ENCODE measurements at places on chromosomes 6 and 20. TPM values are rescaled to one million over a fixed set of nuclear protein-coding genes. Genes with fewer than 3 reads are reported as not detected.

GJA10 gene
- total RNA-seq: not detected

GGTLC1 gene
- not detected for total RNA-seq

KCNB1 gene
- under 0.01 TPM for total RNA-seq

HDGFL1 gene
- total RNA-seq: not detected

VWA7 gene
- not detected for total RNA-seq

BHLHE23 gene
- total RNA-seq: not detected

DST gene
- total RNA-seq: 221 TPM

MYCT1 gene
- 0.48 TPM for total RNA-seq

CALHM6 gene
- total RNA-seq: 2.0 TPM

ISM1 gene
- total RNA-seq: 0.26 TPM

CFB gene
- total RNA-seq: 10.7 TPM

SLA2 gene
- not detected for total RNA-seq

CLPSL1 gene
- total RNA-seq: not detected

CNKSR3 gene
- 1.8 TPM for total RNA-seq

PRSS16 gene
- 0.39 TPM for total RNA-seq

MCCD1 gene
- not detected for total RNA-seq

PLCB4 gene
- 0.16 TPM for total RNA-seq

PGC gene
- total RNA-seq: not detected

LRRC1 gene
- total RNA-seq: 8.9 TPM

TGIF2 gene
- total RNA-seq: 12.8 TPM

ANGPT4 gene
- not detected for total RNA-seq

HAO1 gene
- total RNA-seq: not detected

MYB gene
- 2.5 TPM for total RNA-seq

E2F3 gene
- total RNA-seq: 9.7 TPM

SYNGAP1 gene
- 3.5 TPM for total RNA-seq

FERMT1 gene
- total RNA-seq: 13.2 TPM

PROCR gene
- 80.6 TPM for total RNA-seq
